Renal pelvis (tissue), 12 donors: ENCODE measurements at places on chromosomes 2 and 18. TPM values are rescaled to one million over a fixed set of nuclear protein-coding genes. Genes with fewer than 3 reads are reported as not detected.

DNA sequence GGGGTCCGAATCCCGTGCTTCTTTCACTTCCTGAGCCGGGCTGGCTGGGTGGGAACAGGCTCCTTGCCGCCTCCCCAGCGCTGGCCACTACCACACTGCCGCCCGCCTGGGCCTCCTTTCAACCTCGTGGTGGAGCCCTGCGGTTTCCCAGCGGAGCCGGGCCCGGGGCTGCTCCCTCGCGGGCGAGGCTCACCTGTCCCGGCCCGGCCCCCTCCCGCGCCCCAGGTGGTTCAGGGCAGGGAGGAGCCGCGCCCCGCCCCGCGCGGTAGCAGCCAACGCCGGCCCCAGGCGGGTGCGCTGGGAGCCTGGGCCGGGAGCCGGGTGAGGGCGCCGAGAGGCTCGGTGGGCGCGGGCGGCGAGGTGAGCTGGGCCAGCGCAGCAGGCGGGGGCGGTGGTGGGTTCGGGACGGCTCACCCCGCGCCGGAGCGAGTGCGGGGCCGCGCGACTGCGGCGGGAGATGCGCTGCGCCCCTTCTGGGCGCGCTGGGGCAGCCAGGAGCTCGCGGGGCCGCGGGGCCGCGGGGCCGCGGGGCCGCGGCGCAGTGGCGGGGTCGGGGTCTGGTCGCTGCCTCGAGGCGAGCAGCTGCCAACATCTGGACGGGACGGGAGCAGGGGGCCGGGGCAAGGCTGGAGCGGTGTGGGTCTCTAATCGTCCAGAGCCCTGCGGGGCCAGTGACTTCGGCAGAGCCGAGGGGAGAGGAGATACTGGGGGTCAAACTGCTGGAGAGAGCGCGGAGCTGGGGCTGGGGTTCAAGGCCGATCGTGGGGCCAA is at the start of gene LYPD6B:
Gene LYPD6B, plus strand, starts transcription at position 258 of the 771 bp plus-strand sequence. CDS start 92,250 bp downstream, outside the sequence.
- DNase-seq, result no peak

REG3G gene
- polyA plus RNA-seq, result not detected

FLACC1 gene
- polyA plus RNA-seq, result 4.8 TPM

DNA sequence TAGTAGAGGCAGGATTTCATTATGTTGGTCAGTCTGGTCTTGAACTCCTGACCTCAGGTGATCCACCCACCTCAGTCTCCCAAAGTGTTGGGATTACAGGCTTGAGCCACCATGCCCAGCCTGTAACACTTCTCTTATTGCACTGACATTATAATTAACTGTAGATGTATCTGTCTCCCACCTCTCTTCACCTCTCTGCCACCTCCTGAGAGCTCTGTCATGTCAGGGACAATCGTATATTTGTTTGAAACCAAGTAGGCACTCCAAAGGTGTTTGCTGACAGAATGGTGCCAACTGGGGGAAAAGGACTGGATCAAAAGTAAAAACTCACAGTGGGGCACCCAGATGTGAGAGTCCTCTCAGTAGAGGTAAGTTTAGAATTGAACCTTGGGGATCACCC is 17.3 kb upstream of the ME2 start:
- no peak for DNase-seq

- no peak for DNase-seq
Measured at GRCh38 chr2:190720691-190721090, 71.8 kb downstream of the NAB1 start.

WNT6 gene
- 0.43 TPM for polyA plus RNA-seq

- DNase-seq, result no peak
Measured at GRCh38 chr2:170076189-170076588, 101.8 kb upstream of the MYO3B start.

DNA sequence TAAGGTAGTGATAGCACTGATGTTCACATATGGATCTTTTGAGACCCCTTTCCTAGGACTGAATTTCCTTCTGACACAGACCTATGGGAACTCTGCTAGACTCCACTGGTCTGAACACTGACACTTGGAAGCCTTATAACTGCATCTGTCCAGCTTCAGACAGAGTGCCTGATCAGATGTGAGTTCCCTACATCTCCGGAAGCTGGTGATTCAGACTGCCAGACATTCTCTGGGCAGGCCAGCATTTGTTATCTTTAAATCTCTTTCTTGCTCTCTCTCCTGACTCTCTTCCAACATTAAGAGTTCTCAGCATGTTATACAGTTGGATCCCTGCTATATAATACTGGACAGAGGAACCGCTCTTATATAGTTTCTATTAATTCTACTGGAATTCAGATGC is 408.5 kb downstream of the ZEB2 start:
- DNase-seq, result no peak

DNA sequence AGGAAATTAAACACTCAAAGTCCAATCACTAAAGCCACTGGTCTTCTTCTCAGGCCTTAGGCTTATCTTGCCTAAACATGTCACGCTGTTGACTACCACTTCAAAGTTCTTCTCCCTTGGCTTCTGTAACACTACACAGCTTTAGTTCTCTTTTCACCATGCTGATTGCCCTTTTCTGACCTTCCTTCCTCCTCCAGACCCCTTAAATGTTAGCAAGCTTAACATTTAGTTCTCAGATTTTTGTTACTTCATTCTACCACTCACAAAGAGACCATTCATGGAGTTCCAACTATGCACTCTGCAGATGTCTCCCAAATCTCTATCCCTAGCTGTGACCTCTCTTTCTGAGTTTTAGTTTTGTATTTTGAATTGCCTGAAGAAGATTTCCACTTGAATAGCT is 64.4 kb downstream of the TTC21B start:
- DNase-seq, result no peak

UGT1A10 gene
- polyA plus RNA-seq, result not detected

- DNase-seq, result no peak
Measured at GRCh38 chr2:86254576-86255538, 55.6 kb downstream of the MRPL35 start.

- DNase-seq, result no peak
Measured at GRCh38 chr2:136126021-136126420, 8.1 kb upstream of the CXCR4 start.

- no peak for DNase-seq
Measured at GRCh38 chr18:21303895-21304294, 61.9 kb downstream of the GREB1L start.

DNA sequence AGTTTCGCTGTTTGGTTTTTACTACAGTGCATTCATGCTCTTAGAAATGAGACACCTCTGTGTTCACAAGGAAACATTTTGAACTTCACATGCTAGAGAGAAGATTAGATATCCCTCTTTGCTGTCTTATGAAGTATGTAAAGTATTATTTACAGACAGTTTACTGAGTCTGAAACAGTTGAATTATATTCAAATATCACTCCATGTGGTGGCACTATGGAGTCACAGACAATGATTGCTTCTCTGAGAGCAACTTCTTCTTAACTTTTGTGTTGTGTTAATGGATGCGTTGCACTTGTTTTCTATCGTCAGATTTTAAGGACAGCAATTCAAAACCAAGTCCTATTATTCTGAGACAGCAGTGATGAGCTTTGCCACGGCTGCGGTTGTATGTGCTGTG is 823.6 kb downstream of the GALR1 start:
- no peak for DNase-seq

- DNase-seq, result no peak
Measured at GRCh38 chr2:101827246-101827645, 129.7 kb downstream of the MAP4K4 start.
